ENCODE measurements at places on chromosomes 12 and 14.

- no peak for DNase-seq
These were observed 134.7 kb downstream of the FGD4 start for GRCh38 chr12:32533971-32534590.

DNA sequence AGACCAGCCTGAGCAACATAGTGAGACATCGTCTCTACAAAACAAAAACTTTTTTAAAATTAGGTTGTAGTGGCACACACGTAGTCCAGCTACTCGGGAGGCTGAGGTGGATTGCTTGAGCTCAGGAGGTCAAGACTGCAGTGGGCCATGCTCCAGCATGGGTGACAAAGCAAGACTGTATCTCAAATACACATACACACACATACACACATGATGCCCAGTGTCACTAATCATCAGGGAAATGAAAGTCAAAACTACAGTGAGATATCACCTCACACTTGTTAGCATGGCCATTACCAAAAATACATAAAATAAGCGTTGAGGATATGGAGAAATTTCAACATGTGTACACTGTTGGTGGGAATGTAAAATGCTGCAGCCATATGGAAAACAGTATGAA lies 33.2 kb upstream of the KICS2 start:
- DNase-seq: no peak

- DNase-seq: no peak
These were observed 38.4 kb upstream of the MANSC4 start for GRCh38 chr12:27818401-27818918.

DNA sequence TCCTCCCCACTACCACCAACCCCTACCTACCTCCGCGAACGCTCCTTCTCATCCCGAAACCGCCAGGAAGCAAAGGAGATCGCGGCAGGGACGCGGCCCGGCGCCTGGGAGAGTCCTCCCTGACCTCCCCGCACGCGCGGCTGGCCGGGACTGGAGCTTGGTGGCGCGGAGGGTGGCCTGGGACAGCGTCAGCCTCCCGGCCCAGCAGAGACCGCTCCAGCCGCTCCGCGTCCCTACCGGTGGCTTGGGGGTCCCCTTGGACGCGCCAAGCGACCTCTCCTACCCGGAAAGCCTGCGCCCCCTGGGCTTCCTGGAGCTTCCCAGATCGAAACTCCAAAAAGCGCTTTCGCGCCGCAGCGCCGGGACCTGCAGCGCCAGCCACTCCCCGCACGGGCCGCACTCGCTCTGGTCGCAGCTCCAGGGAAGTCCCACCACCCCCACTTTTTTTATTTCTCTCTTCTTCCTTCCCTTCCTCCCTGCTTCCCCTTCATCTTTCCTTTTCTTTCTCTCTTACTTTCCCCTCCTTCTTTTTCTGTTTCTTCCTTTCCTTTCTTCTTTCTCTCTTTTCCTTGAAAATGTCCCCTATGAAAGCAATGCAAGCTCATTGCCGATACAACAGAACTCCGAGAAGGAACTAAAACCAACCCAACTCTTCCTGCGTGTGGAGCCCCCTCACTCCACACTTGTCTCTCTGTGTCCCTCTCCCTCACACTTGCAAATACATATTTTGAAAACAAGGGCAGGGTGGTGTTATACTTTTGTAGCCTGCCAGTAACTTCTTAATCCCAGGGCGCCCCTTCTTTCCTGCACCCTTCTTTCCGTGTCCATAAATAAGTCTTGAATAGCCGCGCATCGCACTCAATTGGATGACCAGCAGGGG lies 3.8 kb downstream of the DIO3 start:
- DNase-seq: no peak
